Ecto neural progenitor cell (in vitro differentiated cells): ENCODE measurements at places on chromosomes 3 and 15.

DNA sequence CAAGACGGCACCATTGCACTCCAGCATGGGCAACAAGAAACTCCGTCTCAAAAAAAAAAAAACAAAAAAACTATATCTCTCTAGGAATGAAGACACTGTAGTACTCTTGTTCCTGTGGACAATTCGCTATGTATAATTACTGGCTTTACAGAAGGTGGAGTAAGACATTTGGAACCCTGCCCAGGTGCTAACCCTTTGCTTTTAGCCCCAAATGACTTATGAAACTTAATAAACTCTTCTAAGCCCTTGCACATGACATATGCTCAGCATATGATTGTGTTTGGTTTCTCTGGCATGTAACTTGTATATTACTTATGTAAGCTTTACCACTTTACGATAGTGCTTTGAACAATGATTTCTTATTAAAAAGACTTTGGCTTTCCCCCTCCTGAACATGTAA lies 27.3 kb upstream of the PRTG start:
- DNase-seq: no peak

DNA sequence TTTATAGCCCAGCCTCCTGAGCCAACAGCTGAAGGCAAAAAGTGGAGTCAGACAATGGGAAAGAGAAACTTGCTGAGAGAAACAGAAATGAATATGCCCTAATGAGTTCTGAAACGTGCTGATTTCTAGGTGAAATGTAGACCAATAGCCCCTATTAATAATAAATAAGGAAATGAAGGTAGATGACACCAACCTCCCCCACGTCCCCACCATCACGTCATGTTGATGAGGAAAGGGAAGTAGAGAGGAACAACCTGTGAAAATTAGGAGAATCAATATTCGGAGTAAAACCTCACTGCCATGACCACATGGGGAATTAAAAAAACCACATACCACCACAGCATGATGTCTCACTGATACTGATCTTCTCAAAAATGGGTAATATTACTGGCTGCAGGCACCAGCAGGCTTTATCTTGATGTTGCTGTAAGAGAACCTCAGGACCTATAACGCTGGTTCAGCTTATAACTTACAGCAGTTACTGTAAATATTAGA lies 64.0 kb downstream of the KAT2B start:
- no peak for DNase-seq

- no peak for DNase-seq
Measured at GRCh38 chr15:47296881-47297280, 420.4 kb upstream of the SEMA6D start.

GRCh38 chr3:13776253-13777050 lies 103.4 kb downstream of the WNT7A start:
- DNase-seq: no peak

DNA sequence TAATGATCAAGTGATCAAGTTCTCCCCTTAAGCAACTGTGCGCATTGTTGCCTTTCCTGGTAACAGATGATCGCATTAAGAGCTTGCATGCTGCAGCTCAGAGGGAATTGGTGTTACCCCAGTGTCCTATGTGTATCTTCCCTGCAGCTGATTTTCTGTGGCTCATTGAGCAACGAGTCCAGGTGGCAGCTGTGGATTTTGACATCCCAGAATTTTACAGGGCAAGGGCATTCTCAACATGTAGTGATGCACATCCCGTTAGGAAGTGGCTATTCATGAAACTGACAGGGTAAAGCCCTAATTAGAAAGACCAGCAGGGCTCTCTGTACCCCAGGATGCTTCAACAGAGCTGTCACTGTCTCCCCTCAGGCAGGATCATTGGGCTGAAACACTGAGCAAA lies 232.8 kb downstream of the AGBL1 start:
- DNase-seq: no peak

GRCh38 chr3:117355566-117355965 lies 646.0 kb downstream of the TUSC7 start:
- DNase-seq: no peak
